ENCODE measurements at places on chromosomes 6 and 20. TPM values are rescaled to one million over a fixed set of nuclear protein-coding genes. Genes with fewer than 3 reads are reported as not detected.
A peak's percentile ranks its signal among the peaks of the same experiment; 100 is the strongest.

DNA sequence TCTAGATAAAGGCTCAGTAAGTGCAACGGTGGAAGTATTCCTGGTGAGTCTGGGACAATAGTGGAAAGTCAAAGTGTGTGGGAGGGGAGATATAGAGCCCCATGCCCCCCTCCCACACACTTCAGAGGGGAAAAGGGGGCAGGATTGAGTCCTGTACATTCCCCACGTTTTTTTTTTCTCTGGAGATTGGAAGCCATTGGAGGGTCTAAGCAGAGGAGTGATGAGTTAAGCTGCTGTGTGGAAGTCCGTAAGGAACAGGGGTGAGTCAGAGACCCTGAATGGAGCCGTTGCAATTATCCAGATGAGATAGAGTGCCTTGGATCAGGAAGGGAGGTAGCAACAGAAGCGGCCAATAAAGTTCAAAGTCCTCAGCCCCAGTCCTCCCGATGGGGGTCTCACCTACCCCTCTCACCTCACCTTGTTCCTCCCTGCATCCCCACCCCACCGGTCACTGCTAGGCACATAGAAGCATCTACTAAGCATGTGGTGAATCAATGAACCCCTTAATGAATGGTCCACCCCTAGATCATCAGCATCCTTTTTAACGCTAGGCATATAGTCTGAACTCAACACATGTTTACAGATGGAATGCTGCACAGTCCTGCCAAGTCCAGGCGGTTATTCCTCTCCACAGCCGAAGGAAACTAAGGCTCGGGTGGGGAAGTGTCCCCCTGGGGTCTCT, 662 bp upstream of the SLC9A8 start:
- peak; percentile 51 for DNase-seq

GRCh38 chr20:23200413-23200812, 114.3 kb upstream of the CD93 start:
- DNase-seq: no peak

DNA sequence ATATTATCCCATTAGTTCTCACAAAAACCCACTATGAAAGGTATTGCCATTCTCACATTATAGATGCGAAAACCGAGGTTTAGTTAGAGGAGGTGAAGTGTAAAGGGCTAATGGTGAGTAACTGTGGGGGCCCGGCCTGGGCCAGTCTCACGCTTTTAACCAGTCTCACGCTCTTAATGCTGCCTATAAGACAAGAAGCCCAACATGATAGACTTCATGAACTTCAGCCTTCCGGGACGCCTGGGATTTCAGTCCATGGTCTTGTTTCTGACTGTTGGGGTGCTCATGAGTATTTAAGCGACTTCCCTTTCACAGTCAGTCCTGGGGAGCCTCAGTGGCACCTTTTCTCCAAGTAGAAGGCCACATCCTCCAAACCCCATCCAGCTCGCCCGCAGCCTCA, 31.7 kb downstream of the AGPAT4 start:
- DNase-seq: no peak

Gene SALL4
- total RNA-seq: 0.36 TPM

Gene HLA-DOA
- total RNA-seq: not detected

GRCh38 chr6:118708744-118709143, 57.4 kb upstream of the CEP85L start:
- peak; percentile 75 for DNase-seq

DNA sequence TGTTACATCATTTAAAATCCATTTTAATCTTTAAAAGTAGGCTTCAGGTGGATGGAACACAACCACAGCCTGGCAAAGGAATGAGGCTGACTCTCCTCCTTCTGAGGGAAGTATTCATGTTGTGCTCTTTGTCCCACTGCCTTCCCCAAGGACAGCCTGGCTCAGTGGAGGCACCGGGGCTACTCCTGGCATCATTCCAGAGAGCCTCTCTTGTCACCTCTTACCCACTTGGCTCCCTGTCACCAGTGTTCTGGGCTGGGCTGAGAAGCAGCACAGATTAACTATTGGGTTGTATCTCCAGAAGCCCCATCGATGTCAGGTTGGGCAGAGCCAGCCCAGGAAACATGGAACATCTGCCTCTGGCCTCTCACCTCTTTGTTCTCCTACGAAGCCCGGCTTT, 10.7 kb upstream of the TP53INP2 start:
- no peak for DNase-seq

- no peak for DNase-seq
Observed at GRCh38 chr20:23649242-23649641, 11.5 kb upstream of the CST3 start.

Gene ECHDC1
- 69.3 TPM for total RNA-seq

Gene TCEA2
- total RNA-seq: 23.5 TPM

Gene BPIFA1
- total RNA-seq: not detected

Gene RAB44
- not detected for total RNA-seq

GRCh38 chr6:169752074-169752623, 727 bp downstream of the ERMARD start:
- DNase-seq: no peak

GRCh38 chr6:143408151-143408786, 42.2 kb downstream of the ADAT2 start:
- DNase-seq: no peak

Gene WFDC10B
- total RNA-seq: not detected

- DNase-seq: no peak
Observed at GRCh38 chr6:105810922-105811482, 275.1 kb upstream of the PRDM1 start.

Gene RTEL1
- 17.3 TPM for total RNA-seq

Gene MEP1A
- not detected for total RNA-seq

Gene CCN5
- total RNA-seq: 266 TPM

Gene RRP36
- total RNA-seq: 86.6 TPM

- DNase-seq: no peak
Observed at GRCh38 chr6:3297909-3298308, 39.2 kb downstream of the PSMG4 start.

DNA sequence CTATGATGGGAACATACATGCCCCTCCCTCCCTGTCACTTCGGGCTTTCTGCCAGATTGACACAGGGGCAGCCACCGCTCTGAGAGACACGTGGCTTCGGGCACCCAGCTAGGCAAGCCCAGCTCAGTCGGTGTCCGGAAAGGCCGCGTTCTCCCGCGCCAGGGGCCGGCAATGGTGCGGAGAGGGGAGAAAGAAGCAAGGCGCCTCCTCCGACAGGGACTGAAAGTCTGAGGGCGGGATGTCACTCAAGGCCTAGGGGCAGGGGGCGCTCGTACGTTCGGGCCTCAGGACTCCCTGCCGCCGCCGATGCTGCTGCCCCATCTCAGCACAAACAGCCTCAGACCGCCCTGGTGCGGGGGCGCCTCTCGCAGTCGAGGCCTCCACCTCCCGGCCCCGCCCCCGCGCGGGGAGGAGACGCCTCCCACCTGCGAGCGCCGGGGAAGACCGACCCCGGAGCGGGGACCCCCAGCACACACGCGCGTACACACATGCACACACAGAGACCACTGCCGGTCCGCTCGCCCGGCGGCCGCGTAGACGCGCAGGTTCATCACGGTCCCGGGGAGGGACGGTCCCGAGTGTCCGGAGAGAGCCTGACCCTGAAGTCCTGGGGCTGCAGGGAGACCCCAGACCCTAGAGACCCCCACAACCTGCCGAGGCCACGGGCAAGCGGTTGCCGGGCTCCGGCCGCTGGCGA, 1.9 kb downstream of the GRM4 start:
- DNase-seq: no peak

DNA sequence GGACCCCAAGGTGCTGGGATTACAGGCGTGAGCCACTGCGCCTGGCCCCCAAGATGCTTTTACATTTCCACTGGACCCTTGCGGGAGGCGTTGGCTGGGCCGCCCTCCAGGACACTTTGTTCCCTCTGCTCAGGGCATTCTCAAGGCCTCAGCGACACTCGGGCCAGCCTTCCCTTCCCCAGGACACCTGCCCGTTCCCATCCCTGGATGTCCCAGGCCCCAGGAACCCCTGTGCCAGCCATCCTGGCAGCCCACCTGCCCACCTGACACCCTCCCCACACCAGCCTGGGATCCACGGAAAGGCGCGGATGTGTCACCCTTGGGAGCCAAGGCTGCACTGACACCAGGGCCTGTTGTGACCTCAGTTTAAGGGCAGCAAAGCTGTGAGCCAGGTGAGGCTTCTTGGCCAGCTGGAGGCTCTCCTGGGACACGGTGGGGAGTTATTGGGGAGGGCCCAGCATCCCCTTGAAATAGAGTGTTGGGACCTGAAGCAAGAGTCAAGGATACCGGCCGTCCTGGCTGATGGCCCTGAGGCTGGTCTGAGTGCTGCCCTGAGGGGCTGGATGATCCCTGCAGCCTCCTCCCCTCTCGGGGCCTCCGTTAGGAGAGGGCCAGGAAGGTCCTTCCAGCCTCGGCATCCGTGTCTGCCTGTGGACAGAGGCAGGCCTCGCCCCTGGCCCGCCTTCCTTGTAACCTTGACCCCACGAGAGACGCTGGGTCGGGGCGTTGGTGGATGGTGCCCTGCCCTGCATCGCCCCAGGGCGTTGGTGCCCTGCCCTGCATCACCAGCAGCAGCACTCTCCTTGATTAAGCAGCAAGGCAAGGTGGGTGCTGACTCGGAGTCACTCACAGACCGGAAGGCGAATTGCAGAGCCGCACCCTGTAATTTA, 84.2 kb upstream of the BHLHE23 start:
- DNase-seq: no peak

GRCh38 chr6:106894978-106895702, 79.4 kb downstream of the CD24 start:
- no peak for DNase-seq

Gene SNTA1
- total RNA-seq: 28.6 TPM

GRCh38 chr6:90399970-90400369, 103.3 kb upstream of the BACH2 start:
- no peak for DNase-seq

Gene ASIP
- not detected for total RNA-seq

- DNase-seq: no peak
Observed at GRCh38 chr6:141195251-141195832, 937.4 kb upstream of the GJE1 start.

DNA sequence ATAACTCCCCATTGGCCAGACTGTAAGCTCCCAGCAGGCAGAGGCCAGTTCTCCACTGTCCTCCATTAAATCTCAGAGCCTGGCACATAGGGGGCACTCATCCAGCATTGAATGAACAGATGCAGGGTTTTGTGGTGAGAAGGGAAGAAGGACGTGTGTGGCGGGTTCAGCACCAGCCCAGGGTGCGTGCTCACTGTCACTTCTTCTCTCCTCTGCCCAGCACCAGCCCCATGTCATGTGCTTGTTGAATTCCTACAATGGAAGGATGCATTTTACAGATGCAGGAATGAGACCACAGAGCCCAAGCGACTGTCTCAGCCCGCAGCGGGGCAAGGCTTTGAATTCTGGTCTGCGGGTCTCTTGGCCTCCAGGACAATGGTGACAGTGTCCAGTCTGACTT, 149.9 kb downstream of the CEBPB start:
- DNase-seq: no peak

Gene FAM83B
- total RNA-seq: 0.09 TPM
